Head of caudate nucleus (tissue), 42 donors: ENCODE measurements at places on chromosomes 3 and 15.

DNA sequence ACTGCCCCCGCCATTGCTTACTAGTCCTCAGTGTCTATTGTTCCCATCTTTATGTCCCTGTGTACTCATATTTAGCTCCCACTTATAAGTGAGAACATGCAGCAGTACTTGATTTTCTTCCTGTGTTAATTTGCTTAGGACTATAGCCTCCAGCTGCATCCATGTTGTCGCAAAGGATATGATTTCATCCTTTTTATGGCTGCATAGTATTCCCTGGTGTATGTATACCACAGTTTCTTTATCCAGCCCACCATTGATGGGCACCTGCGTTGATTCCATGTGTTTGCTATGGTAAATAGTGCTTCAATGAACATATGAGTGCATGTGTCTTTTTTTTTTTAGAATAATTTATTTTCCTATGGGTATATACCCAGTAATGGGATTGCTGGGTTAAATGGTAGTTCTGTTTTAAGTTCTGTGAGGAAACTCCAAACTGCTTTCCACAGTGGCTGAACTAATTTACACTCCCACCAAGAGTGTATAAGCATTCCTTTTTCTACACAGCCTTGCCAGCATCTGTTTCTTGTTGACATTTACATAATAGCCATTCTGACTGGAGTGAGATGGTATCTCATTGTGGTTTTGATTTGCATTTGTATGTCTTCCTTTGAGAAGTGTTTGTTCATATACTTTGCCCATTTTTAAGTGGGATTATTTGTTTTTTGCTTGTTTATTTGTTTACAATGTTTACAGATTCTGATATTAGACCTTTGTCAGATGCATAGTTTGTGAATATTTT, 53.7 kb downstream of the GALK2 start:
- DNase-seq, result no peak

GRCh38 chr3:179832333-179832854, 179.6 kb downstream of the USP13 start:
- DNase-seq, result no peak

- no peak for DNase-seq
These were observed 409.0 kb downstream of the TBC1D5 start for GRCh38 chr3:17333446-17333845.

- no peak for DNase-seq
These were observed 56.0 kb upstream of the CHRNA7 start for GRCh38 chr15:31974154-31974794.

DNA sequence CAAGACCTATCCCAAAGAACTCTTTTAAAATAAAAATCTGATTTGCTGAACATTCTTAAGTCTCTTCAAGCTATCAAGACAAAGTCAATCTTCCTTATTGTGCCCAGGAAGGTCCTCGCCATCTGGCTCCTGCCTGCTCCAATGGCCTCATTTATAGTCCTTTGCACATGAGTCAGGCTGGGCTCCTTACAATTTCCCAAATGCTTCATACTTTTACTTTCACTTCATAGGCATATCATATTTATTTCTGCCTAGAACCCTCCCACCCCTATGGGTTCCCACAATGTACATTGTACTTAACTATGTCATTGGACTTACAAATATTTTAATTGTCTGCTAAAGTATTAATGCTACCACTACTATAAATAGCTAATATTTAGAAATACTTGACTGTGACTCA, 9.1 kb downstream of the THRB start:
- DNase-seq, result no peak

DNA sequence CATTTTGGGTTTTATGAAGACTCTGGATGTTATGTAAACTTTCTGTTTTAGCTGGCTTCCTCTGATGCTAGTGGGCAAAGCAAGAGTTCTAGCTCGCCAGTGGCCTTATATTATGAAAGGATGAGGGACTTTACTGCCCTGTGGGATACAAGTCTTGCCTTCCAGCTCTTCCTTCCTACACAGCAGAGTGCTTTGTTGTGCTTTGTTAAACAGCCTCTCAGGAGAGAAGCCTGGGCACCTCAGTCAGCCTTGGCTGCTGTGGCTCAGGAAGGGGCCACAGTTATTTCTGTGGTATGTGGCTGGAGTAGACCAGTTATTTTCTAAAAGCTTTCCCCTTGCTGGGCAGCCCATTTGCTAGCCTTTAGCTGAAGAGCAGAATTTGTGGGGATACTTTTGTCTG, 69.5 kb upstream of the SUCLG2 start:
- DNase-seq, result no peak

DNA sequence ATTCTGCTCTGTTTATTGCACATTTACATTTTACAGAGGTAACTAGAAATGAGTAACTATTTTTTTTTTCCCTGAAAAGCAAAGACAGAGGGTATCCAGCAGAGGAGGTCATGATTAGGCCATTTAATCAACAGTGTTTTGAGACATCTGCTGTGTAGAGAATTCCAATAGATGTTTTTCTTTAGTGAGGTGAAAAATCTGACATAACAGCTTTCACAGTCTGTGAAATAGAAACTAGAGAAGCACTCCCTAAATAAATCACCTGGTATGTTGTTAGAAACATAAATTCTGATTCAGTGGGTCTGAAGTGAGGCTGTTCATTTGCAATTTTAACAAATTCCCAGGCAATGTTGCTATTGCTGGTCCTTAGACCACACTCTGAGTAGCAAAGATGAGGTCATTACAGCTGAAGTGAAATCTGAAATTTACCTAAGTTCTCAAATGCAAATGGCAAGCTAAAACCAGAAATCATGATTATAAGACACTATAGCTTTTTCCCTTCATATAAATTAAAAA, 329.2 kb upstream of the LRRC3B start:
- DNase-seq, result no peak

- peak; percentile 41 for DNase-seq
These were observed 114.4 kb downstream of the RYR3 start for GRCh38 chr15:33425142-33425541.

DNA sequence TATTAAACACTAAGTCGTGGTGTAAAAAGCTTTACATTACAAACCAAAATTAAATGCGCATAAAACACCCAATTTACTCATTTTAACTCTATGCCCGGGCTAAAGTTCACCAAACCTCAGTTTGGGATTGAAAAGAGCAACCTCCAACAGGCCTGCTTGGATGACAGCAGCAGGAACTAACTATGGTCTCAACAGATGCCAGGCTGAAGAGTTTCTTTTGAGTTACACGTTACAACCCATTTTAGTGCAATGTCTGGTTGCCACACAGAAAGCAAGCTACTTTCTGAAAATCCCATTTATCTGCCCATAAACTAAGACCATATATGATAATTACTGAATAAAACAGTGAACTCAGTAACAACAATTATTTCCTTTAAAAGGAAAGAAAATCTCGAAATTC, 2.2 kb downstream of the SATB1 start:
- DNase-seq, result no peak

GRCh38 chr15:47661661-47662180, 55.6 kb upstream of the SEMA6D start:
- no peak for DNase-seq

DNA sequence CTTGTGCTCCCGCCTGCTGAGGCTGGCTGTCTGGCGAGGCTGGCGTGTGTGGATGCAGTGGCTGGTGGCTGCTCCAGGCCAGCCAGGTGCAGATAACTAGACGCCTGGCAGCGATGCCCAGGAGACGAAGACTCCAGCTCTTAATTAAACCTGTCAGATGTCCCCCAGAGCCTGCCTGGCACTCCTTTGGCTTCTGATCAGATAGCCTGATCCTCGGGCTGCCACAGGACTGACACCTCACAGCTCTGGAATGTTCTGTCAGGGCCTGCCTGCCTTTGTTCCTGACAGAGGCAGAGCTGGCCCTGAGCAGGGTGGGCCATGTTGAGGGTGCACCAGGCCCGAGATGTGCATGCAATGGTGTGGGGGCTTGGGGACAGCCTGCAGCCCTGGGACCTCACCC, 36.5 kb downstream of the PLXNA1 start:
- no peak for DNase-seq

DNA sequence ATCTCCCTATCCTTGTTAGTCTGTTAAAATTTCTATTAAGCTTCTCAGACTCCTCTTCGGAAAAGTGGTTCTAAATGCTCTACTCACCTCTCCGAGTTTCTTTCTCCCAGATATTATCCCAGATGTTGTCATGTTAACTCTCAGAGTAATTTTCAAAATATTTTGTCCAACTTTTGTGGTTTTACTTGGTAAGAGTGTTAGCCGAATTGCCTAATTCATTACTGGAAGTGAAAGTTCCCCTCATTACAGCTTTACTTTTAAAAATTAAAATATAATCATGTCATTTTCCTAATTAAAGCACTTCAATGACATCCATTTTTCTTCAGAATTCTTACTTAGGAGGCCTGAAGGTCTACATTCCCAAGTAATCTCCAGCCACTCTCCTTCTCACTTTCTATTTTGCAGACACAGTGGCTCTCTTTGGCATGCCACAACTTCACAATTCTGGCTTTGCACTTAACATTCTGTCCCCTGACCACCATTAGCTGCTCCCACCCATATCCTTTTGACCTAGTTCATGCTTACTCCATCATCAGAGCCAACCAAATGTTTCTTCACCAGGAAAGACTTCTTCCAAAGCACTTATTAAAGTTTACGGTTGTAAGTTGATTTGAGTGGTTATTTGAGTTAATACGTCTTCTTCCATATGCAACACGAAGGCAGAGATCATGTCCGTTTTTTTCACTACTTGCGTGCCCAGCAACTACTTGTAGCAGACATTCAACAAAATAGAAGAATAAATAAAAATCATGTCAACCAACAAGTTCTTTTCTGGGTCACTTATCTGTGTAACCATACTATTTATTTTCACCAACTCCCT, 10.2 kb upstream of the TIPARP start:
- no peak for DNase-seq

GRCh38 chr3:122984007-122984406, 43.6 kb downstream of the SEMA5B start:
- no peak for DNase-seq
